Kidney (tissue), 22 donors: ENCODE measurements at places on chromosomes 11 and 22.

GRCh38 chr11:113977071-113977490 is 2.2 kb downstream of the HTR3A start:
- no peak for DNase-seq
- H3K4me3 ChIP-seq: no peak overlapping the region
- no peaks in the 10 kb centered on the region for H3K36me3 ChIP-seq
- no peaks in the 10 kb centered on the region for H3K4me1 ChIP-seq
- no peak overlapping the region for H3K27ac ChIP-seq
- no peaks in the 10 kb centered on the region for H3K27me3 ChIP-seq

DNA sequence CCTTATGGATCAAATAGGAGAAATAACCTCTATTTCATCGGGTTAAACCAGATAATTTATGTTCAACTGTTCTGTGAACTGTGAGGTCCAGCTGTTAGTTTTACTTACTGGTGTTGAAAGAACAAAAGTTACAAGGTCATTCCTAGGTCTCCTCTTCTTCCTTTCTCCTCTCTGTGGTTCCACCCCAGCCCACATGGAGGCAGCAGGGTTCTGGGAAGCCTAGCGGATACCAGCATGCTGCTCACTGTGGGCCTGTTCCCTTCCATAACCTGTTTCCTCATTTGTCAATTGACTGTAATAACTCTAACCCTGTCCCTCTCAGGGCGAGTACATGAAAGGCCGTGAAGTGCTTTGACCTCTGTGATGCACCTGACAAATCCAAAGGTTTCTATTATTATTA is 27.8 kb downstream of the RELT start:
- H3K27me3 ChIP-seq: no peaks in the 10 kb centered on the region
- DNase-seq: no peak
- peaks cover 3% of the 10 kb centered on the region for H3K4me1 ChIP-seq
- H3K36me3 ChIP-seq: peaks cover 3% of the 10 kb centered on the region
- no peak overlapping the region for H3K27ac ChIP-seq
- no peak overlapping the region for H3K4me3 ChIP-seq

DNA sequence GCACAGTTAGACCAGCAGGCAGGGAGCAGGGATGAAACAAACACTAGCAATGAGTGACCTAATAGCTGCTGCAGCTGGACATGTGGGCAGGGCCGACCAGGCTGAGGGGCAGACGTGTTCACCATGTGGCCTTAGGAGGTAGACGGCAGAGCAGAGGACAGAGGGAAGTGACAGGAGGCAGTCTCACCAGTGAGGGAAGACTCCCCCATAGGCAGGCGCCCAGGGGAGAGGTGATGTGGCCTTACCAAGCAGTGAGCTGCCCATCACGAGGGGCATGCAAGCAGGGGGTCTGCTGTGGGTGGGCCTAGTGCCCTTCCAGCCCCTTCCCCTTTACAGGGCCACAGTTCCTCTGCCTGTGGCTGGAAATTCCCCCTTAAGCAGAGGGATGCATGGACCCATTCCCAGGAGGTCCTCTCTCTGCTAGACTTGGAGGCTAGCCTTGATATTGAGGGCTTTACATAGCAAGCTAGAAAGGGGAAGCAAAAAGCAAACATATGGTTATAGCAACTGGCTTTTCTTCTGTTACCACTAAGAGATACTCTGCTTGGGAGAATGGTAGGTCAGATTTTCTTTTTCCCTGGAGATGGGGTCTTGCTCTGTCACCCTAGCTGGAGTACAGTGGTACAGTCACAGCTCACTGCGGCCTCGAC is 67.6 kb downstream of the MPPED1 start:
- DNase-seq: no peak
- no peaks in the 10 kb centered on the region for H3K27me3 ChIP-seq
- no peak overlapping the region for H3K4me3 ChIP-seq

GRCh38 chr22:27667121-27667843 is 134.3 kb downstream of the MN1 start:
- peaks cover 3% of the 10 kb centered on the region for H3K4me1 ChIP-seq
- no peaks in the 10 kb centered on the region for H3K27me3 ChIP-seq
- no peak for DNase-seq
- H3K36me3 ChIP-seq: no peaks in the 10 kb centered on the region

GRCh38 chr22:32820131-32821119 is 18.9 kb downstream of the TIMP3 start:
- peak overlapping the region; percentile 69 for H3K27ac ChIP-seq
- no peak for DNase-seq
- H3K4me1 ChIP-seq: peaks cover 32% of the 10 kb centered on the region
- no peaks in the 10 kb centered on the region for H3K27me3 ChIP-seq

DNA sequence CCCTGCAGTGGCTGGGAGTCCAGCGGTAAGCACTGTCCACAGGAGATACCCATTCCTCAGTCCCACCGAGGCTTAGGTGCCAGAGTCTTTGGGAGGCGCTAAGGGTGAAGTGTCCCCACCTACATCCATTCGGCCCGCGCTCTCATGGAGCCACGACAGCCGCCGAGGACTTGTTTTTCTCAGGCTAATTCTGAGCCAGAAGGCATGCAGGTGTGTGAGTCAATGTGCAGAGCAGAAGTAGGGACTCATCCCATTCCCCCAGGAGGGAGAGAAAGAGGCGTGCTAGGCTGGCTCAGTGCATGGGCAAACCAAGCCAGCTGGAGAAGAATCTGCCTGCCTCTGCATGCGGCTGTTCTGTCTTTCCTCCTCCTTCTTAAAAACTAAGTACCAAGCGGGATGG is 46.6 kb downstream of the KCNC1 start:
- DNase-seq: no peak
- no peak overlapping the region for H3K4me3 ChIP-seq
- H3K27me3 ChIP-seq: no peaks in the 10 kb centered on the region
- no peaks in the 10 kb centered on the region for H3K4me1 ChIP-seq
- H3K27ac ChIP-seq: no peak overlapping the region
